Activated naive CD8-positive, alpha-beta T cell treated with anti-CD3 and anti-CD28 coated beads, Interleukin-2, amount 50 U/mL, for 16 hours (primary cell): ENCODE measurements at places on chromosomes 5 and 9.

GRCh38 chr5:64680289-64680688 lies 10.0 kb upstream of the SHISAL2B start:
- DNase-seq = no peak

- DNase-seq = no peak
These were observed 1.2 kb upstream of the CLPTM1L start for GRCh38 chr5:1345876-1346626.

DNA sequence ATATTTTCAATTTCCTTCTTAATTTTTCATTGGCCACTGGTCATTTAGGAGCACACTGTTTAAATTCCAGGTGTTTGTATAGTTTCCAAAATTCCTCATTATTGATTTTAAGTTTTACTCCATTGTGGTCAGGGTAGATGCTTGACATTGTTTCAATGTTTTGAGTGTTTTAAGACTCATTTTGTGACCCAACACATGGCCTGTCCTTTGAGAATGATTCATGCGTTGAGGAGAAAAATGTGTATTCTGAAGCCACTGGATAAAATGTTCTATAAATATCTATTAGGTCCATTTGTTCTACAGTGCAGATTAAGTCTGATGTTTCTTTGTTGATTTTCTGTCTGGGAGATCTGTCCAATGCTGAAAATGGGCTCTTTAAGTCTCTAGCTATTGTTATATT lies 24.4 kb upstream of the FNIP1 start:
- DNase-seq = no peak

DNA sequence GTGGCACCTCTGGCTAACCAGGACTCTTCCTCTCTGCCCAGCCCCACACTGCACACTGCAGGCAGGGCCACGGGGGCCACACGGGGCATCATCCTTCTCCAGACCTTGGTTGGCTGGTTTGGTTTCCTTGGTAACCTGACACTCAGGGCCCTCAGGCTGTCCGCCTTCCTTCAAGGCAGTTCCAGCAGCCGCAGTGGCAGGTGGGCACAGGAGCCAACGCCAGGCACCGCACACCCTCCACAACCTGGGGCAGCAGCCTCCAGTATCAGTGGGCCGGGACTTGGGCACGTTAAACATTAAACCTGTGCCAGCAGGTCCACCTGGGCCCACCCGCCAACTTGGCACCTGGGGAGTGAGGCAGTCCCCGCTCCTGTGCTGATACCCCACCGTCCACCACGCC lies 1.9 kb downstream of the NPDC1 start:
- no peak for DNase-seq

- no peak for DNase-seq
These were observed 30.9 kb upstream of the OLFM1 start for GRCh38 chr9:135056541-135056940.

- no peak for DNase-seq
These were observed 17.9 kb downstream of the OR13J1 start for GRCh38 chr9:35852267-35852815.

GRCh38 chr9:115757461-115757860 lies 396.1 kb upstream of the PAPPA start:
- no peak for DNase-seq

GRCh38 chr9:78932849-78933627 lies 636.1 kb downstream of the PSAT1 start:
- DNase-seq = no peak

DNA sequence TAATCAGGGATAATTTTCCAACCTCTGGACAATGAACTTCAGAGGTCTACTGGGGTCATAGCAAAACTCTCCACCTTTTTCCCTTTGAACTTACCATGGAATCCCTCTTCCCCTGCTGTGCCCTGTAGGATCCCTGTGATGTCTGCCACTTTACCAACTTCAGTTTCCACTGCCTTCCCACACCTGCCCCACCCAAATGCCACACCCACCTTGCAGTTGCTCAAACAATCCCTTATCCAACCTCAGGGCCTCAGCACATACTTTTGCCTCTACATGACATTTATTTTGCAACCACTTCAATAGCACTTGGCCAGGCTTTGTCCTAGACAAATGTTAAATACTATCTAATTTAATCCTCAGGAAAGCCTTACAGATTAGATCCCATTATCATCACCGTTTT lies 463.7 kb upstream of the WWC1 start:
- DNase-seq = no peak

GRCh38 chr9:105697871-105698270 lies 3.5 kb downstream of the TMEM38B start:
- DNase-seq = no peak

- no peak for DNase-seq
These were observed 33.9 kb downstream of the LMNB1 start for GRCh38 chr5:126810596-126811380.

DNA sequence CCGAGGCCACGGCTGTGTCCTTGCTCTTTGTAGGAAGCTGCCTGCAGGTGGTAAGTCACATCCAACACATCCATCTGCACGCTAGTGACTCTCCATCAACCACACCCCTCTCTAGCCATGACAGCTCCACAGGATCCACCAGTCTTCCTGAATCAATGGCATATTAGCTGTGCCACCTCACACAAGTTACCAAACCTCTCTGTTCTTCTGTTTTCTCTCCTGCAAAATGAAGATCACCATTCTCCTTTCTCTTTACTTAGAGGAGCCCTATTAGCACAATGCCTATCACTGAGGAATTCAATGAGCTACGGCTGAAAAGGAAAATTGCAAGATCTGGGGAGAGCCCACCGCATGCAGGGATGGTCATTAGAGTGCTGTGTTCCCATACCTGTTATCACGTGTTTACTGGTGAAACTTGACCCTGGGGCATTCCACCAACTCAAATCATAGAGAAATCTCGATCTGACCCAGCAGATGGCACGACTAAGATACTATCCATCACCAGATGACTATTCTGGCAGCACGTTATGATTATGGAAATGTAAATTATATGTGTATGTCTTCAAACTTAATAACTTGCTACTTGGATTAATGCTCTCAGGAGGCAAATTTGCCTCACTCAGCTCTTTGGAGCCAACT lies 20.9 kb downstream of the WHRN start:
- no peak for DNase-seq
